ENCODE measurements at places on chromosomes 3 and 15.

DNA sequence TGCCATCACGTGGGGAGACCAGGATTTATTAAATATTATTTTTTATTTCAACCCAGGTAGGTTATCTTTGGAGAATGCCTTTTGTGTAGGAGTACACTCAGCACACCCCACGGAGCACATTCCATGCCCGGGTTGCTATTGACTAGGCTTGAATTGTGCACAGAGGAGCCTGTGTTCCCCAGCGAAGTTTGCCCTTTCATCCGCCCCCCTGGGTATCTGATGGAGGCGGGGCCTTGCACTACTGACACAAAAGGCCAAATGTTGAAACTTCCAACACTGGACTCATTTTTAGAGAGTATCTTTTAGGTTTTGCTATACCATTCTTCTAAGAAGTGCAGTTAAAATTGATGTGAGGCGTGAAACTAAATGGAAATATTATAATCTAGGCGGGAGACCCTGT lies 39.3 kb upstream of the PPP4R2 start:
- no peak for DNase-seq

DNA sequence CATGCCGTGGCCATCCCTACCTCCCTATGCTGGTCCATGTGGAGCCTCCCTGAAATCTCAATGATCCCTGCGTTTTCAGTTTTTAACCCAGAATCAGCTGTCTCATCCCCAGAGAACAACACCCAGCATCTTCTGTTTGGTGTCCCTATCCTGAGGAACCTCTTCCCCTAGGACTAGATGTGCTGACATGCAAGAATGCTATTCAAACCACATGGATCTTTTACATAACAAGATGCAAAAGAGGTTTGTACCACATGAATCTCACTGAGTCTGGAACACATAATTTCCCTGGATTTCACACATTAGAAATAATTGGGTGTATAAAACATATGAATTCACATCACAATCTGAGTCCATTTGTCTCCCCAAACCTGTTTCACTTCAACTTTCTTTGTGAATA lies 174.6 kb upstream of the NECTIN3 start:
- DNase-seq: no peak

- no peak for DNase-seq
Observed at GRCh38 chr3:107982165-107982564, 108.7 kb downstream of the CD47 start.

DNA sequence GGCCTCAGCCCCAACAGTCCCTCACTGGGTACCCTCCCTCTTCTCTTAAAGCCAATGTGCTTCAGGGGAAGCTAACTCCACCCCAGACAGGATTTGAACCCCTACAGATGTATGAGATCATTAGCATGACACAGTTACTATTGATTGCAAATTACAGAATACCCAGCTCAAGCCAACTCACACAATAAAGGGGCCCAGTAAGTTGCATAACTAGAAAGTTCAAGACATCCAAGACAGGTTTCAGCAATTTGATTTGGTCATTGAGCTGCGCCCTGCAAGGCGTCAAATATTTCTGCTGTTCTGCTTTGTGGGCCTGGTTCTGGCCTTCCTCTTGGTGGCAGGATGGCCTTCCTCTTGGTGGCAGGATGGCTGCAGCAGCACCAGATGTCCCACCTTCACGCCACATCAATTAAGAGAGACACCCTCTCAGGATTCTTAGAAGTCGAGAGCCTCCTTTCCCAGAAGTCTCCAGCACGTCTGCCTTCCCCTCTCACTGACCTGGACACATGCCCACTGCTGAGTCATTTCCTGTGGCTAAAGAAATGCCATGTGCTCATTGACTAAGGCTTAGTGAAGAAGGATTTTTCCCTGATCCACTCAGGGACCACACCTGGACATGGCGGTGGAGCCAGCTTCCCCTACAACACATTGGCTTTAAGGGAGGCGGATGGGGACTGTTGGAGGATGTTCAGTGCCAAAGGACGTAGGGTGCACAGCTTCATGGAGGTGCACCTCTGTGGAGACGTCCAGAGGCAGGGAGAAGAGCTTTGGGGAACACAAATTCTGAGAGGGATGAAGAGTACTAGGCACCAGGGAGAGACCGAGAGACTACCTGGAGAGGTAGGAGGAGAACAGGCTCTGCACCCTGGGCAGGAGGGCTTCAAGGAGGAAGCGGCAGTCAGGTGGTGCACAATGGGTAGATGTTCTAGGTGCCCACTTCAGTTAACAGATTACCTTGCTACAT lies 49.1 kb downstream of the DNASE1L3 start:
- DNase-seq: no peak
